ENCODE measurements at places on chromosomes 7 and 10. TPM values are rescaled to one million over a fixed set of nuclear protein-coding genes. Genes with fewer than 3 reads are reported as not detected.

DNA sequence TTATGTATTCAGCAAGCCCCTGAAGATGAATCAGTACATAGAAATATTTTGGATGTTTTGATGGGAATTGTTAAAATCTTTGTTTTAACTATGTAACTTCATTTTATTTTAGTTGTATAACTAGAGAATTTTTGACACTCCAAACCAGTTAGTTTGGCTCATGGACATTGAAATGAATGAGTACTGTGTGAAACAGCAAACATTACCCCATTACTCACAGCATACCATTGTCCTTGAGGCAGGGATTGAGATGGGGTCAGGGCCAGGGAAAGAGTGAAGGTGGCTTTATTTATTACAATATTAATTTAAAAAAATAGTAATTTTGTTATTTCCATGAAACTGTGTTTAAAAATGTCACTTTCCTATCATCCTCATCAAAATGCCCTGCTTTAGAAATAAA is 4.8 kb upstream of the BMPER start:
- no peak for DNase-seq

DNA sequence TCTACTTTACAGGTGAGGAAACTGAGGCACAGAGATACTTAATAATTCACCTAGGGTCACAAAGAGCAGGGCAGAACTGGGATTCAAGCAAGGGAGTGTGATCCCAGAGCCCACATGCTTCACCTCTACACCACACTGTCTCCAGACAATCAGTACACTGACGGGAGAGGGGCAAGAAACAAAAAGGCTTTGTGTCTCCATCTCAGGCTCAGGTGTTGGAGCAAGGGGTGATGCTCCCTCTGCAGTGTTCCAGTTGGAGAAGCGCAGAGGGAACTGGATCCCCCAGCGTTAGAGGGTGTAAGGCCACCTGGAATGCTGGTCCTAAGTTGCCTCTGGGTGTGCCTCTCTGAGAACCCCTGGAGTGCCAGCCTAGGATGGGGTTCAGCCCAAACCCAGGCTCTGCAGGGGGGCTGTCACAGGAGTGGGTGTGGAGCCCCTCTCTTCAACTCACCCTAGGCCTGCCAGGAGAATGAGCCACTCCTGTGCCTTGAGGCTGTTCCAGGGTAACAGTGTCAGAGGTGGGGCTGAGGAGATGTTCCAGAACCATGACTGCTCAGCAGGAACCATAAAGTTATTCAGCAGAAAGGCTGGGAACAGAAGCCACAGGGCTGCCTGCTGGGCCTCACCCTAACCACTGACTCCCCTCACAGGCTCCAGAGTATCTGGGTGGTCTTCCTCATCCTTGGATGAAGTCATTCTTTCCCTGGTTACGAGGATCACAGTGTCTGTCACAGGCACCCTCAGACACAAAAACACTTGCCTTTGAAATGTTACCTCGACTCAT is 5.5 kb downstream of the RBP4 start:
- no peak for DNase-seq

FAM237B gene
- not detected for total RNA-seq

DNA sequence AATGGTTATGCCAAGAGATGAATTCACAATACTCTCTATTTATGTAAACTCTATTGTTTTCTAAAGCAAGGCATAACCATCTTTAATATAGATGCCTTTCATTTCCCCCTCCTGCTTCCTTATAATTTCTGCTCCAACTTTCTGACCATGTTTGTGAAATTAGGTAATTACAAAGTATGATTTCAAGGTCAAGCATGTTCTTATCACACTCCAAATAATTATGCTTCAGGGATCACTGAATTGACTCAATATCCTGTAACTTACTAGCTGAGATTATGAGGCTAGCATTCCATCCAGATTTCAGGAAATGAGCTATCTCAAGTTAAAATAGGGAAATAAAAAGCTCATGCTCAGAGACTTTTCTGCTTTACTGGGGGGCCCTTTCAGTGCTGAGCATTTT is 655.9 kb upstream of the IGFBP3 start:
- DNase-seq = no peak

DNA sequence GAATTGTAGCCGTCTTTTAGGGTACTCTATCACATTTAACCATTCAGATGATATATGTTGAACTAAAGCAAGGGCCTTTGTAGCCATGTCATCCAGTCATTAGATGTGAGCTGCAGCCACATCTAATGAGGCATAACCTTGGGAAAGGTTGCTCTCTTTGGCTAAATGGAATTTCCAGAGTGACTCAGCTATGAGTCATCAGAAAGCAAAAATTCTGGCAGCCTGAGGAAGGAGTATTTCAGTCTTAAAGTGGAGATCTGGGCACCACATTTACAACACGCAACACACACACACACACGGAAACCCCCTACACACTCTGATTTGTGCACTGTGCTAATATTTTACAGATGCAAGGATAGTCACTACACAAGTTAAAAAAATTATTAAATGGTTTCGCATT is 176.9 kb upstream of the ZWINT start:
- DNase-seq = no peak

NEURL1 gene
- 1.2 TPM for total RNA-seq

- no peak for DNase-seq
Observed at GRCh38 chr10:84706875-84707274, 378.5 kb downstream of the CCSER2 start.

GRCh38 chr7:50335795-50336754 is 31.6 kb downstream of the IKZF1 start:
- no peak for DNase-seq

AKR1C8 gene
- not detected for total RNA-seq
